Activated CD4-positive, alpha-beta T cell treated with anti-CD3 and anti-CD28 coated beads, Interleukin-2, amount 50 U/mL, for 24 hours (primary cell): ENCODE measurements at places on chromosomes 1 and 21.

DNA sequence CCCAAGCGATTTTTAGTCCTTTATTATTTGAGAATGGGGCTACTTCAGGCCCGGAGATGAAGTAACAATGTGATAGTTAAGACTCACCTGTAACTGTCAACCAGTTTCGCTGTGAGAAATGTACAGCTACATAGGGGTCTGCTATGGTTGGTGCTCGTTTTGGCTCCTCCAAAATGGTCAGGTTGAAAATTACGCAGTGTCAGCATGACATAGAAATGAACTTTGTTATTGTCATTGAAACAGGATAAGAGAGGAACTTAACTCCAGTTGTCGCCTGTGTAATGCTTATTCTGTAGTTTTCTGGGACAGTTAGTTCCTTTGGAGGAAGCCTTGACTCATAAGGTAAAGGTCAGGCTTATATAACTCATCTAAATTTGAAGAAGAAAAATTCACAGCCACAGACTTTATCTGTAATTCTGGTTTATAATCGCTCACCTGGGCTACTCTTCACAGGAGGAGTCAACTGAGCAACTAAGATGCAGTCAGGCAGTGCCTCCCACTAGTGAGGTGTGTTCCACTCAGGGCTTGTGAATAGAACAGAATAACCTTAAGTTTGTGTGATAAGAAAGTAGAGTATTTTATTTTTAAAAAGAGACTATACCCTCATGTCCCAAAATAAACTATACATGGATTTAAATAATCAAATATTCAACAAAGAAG, 130.9 kb downstream of the CD247 start:
- DNase-seq = no peak

DNA sequence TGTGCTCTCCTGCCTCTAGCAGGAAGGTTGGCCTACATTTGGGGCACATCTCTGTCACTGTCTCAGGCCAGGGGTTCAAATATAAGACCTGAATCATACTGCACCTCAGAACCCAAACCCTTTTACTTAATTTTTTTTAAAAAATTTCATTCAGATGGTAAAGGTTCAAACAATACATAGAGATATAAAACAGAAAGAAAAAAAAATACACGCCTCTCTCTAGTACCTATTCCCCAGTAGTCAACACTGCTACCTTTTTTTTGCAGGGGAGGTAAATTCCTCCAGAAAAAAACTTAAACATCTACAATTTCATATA, 32.9 kb downstream of the MAPKAPK2 start:
- no peak for DNase-seq

DNA sequence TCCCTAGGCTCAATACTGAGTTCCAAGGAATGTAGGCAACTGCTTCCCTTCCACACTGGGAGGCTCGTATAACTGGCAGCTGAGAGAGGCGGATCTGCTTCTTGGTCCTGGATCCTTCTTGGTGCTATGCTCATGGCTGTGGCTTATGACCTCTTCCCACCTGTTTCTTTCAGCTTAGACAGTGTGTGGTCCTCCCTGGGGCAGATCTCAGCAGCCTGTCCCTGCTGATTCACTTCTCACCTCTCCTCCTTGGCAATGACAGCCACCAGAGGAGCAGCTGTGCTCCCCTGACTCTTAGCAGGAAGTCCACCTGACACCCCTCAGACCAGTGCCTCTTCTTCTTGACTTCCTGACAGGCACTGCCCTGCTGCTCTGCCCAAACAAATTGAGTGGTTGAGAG, 75.1 kb upstream of the PTGFRN start:
- no peak for DNase-seq

DNA sequence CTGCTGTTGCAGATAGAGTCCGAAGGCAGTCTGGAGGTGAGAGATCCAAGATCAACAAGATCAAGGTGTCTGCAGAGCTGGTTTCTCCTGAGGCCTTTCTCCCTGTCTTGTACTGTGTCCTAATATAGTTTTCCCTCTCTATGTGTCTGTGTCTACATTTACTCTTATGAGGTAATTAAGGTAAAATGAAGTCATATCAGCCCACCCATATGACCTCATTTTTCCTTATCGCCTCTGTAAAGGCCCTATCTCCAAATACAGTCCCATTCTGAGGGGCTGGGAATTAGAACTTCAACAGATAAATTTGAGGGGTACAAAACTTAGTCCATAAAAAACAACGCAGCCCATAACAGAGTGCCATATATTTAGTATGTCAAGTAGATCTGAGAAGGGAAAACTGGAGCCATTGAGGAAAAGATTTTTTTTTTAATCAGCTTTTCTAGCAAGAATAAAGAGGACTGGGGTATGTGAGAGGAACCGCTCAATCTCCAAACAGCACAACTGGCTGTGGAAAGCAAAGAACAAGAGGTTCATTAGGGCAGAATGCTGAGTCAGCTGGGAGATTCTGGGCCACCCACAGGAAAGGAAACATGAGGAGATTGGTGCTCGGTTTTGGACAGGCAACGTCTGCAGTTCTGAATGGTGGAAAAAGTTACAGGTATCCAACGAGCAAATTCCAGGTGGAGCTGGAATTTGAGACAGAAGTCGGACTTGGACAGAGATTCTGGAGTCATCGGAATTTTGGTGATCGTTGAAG, 65.7 kb downstream of the MAP3K21 start:
- no peak for DNase-seq

DNA sequence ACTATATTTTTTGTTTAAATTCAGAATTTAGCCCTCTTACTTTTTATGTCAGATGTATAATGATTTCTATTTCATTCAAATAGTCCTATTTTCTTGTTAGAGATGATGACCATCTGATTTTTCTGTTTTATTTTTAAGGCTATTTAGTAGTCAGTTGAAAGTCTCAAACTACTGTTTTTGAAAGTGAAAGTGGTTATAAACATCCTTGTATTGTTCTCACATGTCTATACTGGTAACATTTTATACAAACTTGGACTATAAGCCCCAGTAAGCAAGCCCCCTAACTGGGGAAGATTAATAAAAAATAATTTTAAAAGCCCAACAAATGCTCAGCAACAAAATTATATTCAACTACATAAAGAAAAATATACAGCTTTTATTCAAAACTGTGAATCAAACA, 271.3 kb upstream of the RGS18 start:
- DNase-seq = no peak

DNA sequence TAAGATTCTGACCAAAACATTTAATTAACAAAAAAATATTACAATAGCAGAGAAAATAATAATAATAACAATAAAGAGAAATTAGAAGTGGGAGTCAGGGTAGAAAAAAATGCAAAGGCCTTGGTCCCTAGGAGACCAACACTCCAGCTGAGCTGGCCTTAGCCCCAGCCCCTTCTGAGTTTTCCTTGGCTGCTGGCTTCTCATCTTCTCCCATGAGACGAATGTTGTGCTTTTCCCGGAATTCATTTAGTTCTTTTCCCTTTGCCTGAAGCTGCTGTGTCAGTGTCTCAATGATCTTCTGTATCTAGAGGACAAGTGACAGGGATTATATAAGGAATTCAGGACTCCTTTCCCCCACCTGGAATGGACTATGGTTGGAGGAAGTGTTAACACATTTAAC, 2.4 kb downstream of the KLHDC9 start:
- DNase-seq = no peak

GRCh38 chr1:188372821-188373220, 1544.1 kb downstream of the PLA2G4A start:
- no peak for DNase-seq

DNA sequence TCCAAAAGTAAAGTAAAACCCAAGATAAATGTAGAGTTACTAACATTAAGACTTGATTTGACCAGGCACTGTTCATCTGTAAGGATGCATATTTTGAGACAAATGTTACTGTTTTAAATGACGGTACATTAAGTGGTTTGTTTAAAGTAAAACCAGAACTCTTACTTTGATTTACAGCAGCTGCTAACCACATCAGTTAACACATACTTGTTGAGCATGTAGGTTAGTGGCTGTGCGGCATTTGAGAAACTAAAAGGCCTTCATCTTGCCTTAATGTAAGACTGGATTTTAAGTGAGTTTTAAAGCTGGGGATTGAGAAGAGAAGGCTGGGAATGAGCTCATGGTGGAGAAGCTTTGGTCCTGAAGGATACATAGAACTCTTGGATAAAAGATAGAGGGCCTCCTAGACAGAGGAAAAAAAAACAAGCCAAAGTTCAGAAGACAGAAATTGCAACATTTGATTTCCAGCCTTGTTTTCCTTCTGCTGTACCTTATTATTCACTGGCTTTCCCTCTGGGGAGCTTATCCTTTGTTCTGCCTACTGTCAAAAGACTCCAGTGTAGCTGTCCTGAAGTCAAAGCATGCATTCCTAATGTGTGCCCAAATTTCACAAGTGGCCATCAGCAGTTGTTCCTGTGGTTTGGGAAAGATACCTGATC, 66.6 kb downstream of the MTR start:
- DNase-seq = no peak

DNA sequence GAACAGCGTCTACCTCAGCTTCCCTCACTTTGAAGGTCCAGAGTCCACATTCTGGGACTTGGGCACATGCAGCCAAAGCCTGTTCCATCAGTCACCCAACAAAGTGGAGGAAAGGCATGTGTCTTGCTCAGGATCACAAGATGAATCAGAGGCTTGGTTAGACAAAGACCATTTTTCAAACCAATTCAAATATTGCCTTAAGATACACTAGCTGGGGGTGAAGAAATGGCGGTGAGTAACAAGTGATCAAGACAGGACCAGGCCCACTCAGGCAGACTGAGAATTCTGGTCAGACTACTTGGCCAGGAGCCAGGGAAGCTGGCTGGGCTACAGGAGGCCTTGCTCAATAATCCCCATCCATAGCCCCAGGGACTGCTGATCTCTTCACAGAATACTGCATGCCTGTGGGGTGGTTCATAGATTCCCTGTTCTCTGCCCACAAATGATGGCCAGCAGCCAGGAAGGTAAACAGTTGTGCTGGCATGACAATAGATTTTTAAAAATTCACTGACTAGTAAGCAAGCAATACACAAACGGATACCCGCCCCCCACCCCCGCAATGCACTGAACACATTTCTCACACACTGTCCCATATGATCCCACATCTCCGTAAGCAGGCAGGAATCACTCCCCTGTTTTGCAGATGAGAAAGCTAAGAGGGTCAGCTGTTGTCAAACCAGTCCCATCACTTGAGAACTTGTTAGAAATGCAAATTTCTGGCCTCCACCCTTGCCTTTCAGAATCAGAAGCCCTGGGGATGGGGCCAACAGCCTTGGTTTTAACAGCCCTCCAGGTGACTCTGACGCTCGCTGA, 27.2 kb downstream of the ERI3 start:
- no peak for DNase-seq

GRCh38 chr1:6330410-6330911, 63.1 kb downstream of the ACOT7 start:
- DNase-seq = no peak

DNA sequence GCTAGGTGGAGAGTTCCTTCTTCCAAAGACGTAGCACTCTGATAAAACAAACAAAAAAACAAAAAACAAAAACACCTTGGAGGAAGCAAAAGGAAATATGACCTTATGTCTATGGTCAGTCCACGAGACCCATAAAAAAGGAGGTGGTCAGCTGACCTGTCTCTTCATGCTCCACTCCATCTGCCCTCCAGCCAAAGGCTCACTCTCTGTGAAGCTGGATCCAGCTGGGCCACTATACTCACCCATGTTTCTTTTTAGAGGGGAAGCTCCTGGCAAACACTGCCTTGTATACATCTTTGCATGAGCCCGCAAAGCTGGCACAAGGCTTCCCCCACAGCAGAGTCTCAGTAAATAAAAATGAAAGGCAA, 126.1 kb upstream of the CACHD1 start:
- no peak for DNase-seq

DNA sequence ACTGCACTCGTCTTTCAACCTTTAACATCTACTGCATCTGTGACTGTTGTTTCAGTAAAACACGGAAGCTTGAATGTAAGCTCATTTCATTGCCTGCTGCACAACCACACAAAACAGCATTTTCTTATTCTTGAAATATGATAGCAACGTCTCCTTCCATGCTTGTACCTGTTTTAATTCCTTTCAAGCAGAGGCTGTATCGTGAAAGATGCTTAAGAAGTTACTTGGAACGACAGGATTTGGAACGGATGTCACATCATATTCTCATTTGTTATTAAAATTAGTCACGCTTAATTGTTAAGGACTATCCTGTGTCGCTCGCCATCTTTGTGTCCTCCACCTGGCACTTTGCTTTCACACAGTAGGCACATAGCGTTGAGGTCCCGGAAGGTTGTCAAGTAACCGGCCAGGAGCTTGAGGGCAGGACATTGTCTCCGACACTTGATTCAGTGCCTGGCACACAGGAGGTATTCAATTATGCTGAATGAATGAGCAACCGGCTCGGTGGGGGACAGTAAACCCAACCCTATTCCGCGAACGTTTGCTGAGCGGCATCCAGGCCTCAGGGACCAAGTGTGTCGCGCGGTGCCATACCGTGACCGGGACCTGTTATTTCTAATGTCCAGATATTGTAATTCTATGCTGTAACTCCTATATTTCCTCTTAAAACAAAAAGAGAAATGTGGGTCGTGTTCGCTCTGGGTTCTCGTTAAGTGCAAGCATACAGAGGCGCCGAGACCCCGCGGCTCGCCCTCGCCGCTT, 499 bp upstream of the SH3GLB1 start:
- DNase-seq = peak; percentile 40

GRCh38 chr1:165116732-165117131, 239.8 kb downstream of the LMX1A start:
- DNase-seq = no peak

DNA sequence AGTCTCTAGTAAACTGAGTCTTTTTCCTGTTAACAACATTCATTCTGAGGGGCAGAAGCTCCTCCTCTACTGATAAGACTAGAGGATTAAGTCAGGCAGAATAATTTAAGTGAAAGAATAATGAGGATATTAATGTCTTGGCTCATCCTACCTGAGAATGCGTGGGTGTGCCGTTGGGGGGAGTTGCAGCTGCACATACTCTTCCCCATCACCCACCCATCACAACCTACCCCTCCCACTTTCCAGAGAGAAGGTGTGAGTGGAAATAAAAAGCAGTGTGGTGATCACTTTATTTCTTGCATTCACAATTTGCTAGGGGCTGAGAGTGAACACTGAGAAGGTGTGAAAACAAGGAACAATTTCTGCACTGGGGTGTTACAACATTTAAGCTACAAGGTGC, 146.8 kb upstream of the MAGI3 start:
- no peak for DNase-seq

DNA sequence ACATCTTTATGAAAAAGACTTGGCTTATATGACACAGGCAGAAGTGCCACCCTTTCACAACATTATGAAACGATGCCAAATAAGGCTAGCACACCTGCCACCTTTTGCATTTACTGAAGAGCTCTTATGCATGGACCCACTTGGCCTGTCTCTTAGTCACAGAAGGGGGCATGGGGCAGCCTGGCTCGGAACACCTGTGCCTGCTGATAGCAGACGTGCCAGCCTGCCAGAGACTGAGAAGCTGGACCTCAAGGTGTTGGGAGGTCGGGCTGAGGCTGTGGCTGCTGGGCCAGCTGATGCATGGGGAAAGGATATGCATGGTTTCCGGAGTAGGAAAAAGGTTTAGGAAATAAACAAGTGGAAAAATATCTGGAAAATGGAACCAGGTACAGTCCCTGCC, 21.5 kb downstream of the RCAN1 start:
- no peak for DNase-seq

- DNase-seq = no peak
Observed at GRCh38 chr1:6006882-6007281, 14.7 kb upstream of the NPHP4 start.
